ENCODE measurements at places on chromosomes 12 and 14.

- no peak for DNase-seq
Observed at GRCh38 chr12:49912345-49913255, 8.9 kb upstream of the FAIM2 start.

- DNase-seq = no peak
Observed at GRCh38 chr14:71610797-71611196, 321.4 kb upstream of the RGS6 start.

GRCh38 chr12:12358528-12358927, 1.6 kb downstream of the BORCS5 start:
- DNase-seq = no peak

DNA sequence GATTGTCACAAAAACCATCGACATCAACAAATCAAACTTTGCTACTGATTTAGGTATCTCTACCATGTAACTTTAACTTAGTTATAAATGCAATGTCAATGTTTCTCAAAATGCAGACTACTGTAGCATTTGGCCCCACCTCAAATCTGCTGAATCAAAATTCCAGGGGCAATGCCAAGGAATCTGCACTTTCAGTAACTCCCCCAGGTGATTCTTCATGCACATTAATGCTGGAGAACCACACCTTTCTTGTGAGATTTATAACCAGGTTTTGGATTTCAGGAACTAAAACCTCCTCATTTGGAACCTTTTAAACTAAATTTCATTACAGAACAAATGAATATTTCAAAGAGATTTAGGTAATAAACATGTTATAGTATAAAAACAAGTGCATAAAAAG, 4.9 kb downstream of the ATP2B1 start:
- DNase-seq = no peak

Measured in right forelimb (tissue), 1 donor.